ENCODE measurements at places on chromosomes 1 and 21. TPM values are rescaled to one million over a fixed set of nuclear protein-coding genes. Genes with fewer than 3 reads are reported as not detected.

The ASCL5 gene
- total RNA-seq = not detected

The PRAMEF11 gene
- not detected for total RNA-seq

The URB1 gene
- 16.7 TPM for total RNA-seq

The EPHB2 gene
- 4.4 TPM for total RNA-seq

The AGT gene
- total RNA-seq = 0.36 TPM

The FMN2 gene
- total RNA-seq = 13.7 TPM

DNA sequence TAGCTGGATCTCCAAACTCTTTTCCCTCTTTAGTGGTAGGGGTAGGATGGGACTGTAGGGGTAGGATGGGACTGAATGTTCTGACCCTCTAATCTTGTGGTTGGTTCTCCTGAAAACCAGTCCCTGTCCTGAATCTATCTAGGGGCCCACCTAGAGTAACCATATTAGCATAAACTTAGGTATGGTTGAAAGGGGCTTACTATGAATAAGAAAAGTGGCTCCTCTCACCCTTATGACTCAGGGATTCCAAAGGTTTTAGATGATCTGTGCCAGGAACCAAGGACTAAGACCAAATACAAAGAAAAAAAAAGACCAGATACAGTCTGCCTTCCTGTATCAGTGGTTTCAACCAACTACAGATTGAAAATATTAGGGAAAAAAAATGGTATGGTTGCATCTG lies 28.9 kb downstream of the RNF2 start:
- DNase-seq = no peak

- DNase-seq = no peak
Measured at GRCh38 chr1:53090227-53091147, 28.5 kb downstream of the PODN start.

DNA sequence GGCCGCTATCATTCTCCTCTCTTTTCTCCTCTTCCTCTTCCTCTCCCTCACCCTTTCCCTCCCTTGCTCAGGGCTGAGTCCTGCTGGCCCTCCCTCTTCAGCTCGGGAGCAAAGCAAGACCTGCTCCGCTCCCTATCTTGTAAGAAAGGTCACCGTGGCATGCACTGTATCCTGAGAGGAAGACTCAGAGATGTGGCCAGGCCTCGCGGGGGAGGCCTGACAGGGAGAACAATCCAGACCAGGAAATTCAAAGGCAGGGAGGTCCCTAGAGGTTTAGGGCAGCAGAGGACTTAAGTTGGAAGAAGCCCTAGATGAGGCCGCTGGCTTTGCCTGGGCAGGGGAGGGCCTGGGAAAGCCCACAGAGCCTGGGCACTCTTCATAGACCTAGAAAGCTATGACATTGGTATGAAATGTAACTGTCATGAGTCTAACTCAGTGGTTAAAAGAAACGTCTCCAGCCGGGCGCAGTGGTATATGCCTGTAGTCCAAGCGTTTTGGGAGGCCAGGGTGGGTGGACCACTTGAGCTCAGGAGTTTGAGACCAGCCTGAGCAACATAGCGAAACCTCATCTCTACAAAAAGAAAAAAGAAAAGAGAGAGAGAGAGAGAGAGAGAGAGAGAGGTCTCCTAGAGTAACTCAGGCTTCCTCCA lies 14.6 kb upstream of the PTAFR start:
- peak; percentile 40 for DNase-seq

DNA sequence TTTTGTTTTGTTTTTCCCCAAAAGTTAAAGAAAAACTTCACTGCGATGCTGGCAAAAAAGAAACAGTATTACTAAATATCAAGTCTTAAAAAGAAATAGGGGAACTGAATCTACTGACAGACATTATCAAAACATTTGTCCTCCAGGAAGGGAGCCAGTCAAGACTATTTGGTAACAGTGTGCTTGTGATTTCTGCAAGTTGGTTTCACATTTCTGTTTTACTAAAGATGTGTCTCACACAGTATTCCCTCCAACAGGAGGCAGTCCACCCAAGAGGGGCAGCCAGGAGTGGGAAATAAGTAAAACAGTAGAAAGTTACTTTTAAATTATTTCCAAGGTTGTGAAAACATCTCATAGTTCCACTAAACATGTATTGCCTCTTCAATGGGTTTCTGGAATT lies 74.4 kb upstream of the SDC3 start:
- DNase-seq = no peak

GRCh38 chr1:169144941-169145626 lies 38.6 kb downstream of the ATP1B1 start:
- no peak for DNase-seq
